ENCODE measurements at places on chromosomes 2 and 18. TPM values are rescaled to one million over a fixed set of nuclear protein-coding genes. Genes with fewer than 3 reads are reported as not detected.

GRCh38 chr2:3517948-3518495 lies 1.3 kb downstream of the ADI1 start:
- DNase-seq: no peak

DNA sequence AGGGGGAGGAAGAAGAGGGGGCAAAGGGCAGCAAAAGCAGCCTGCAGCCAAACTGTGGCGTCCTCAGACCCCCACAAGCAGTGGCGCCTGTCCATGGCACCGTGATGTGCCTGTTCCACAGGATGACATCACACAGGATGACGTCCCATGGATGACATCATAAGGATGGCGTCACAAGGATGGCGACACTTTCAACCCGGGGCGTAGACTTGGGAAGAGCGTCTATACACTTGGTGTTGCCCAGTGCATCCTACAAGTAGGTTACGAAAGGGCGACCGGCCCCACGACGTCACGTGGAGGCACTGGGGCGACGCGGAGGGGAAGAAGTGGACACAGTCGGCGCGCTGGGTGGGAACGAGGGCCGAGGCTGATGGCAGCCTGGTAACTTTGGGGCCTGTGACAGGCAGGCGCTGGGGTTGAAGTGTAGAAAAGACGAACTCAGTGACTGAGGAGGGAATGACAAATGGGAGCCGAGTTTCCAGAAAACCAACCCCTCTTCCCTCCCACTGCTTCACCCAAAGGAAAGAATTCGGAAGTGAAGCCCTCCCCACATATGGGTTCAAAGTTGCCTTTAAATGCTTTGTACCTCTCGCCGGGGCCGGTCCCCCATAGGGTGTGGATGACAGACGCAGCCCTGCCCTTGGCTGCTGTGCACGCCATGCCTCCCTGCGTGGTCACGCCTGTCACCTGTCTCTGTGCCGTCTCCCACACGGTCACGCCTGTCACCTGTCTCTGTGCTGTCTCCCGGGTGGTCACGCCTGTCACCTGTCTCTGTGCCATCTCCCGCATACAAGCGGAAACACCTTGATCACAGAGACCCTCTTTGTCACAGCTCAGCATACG lies 13.4 kb upstream of the KCNG2 start:
- no peak for DNase-seq

DNA sequence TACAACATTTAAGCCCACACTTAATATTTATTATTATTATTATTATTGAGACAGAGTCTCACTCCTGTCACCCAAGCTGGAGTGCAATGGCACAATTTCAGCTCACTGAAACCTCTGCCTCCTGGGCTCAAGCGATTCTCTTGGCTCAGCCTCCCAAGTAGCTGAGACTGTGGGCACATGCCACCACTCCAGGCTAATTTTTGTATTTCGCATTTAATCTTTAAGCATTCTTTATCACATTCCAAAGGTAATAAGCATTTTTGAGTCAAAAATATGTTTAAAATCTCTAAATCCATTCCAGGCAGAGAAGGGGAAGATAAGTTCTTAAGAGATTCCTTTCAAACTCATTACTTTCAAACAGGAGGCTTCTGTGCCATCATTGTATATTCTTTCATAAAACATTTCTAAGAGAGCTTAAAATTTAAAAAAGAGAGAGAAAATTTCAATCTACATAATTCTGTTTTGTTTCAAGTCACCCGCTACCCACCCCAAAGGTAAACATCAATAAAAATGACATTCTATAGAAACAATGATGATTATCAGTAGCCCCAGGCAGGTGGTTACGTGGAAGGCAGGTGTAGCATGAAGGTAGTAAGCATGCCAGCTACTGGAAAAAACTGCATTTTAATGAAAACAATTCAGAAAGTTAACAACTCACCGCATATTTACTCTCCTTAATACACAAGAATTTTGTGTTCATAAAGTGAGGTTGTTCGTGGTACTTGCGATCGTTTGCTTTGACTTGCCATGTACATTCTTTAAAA lies 84.4 kb upstream of the NARS1 start:
- no peak for DNase-seq

DNA sequence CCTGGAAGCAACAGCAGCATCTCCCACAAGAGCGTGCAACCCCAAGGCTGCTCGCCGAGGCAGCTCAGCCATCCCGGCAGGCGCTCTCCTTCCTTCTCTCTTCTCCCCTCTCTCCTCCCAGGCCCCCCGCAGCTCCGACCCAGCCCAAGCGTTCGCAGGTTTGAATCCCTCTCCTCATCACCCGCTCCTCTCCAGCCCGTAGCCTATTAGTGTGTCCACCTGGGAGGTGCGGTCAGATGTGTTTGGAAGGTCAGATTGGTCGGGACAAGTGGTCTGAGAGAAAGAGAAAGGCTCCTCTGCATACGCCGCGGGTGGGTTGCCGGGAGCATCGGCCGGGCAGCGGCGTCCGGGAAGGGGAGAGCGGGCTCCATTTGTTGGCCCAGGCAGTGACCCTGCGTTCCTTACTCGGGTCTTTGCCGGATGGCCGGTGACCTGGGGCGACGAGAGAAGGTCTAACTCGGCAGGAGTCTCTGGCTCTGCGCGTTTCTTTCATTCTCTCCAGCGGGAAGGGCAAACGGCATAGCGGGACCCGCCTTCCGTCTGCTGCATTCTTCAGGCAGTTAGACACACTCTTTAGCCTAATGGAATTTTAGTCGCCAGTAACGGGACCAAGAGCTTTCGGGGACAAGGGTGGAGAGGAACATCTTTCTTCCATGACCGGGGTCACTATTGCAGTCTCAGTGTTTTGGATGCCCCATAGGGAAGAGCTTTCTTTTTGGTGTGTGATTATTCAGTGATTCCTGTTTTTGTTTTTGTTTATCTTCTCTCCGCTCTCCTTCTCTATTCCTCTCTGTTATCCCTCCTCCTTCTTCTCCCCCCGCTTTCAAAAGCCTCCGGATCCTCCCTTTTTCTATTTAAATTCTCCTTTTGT lies 1.1 kb upstream of the TMEFF2 start:
- DNase-seq: peak; percentile 89

- no peak for DNase-seq
These were observed 32.9 kb downstream of the CDKL4 start for GRCh38 chr2:39210846-39211245.

DNA sequence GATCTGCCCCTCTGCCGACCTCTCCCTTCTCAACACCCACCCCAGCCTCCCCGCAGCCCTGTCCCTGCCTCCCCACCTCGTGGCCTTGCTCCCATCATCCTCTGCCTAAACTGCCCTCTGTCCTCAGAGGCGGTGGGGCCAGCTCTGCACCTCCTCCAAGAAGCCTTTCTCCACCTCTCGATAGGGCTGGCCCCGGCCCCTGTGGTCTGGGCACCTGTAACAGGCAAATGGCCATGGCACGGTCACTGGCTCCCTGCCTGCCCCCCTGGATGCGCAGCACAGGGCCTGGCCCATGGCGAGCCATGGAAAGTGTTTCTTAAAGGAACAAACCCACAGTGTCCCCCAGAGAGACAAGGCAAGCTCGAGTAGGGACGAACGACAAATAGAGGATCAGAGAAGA lies 42.0 kb downstream of the MYO7B start:
- no peak for DNase-seq

Gene TMEM247
- total RNA-seq: not detected

DNA sequence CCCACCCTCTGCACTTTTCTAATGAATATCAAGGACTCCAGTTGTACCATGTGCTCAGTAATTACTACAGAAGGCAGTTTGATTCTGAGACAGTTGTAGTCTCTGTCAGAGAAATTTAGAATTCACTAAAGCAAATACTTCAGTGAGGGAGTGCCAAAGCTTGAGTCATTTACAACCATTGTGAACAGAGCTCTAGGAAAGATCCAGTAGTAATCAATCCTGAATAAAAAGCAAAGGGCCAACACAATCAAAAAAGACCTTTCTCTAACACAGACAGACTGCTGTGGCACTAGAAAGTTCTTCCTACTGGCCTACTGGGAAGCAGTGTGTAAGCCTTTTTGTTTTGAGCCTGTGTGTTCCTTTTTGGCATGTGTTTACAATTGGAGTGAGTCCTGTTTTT lies 135.6 kb upstream of the UNC80 start:
- DNase-seq: no peak

DNA sequence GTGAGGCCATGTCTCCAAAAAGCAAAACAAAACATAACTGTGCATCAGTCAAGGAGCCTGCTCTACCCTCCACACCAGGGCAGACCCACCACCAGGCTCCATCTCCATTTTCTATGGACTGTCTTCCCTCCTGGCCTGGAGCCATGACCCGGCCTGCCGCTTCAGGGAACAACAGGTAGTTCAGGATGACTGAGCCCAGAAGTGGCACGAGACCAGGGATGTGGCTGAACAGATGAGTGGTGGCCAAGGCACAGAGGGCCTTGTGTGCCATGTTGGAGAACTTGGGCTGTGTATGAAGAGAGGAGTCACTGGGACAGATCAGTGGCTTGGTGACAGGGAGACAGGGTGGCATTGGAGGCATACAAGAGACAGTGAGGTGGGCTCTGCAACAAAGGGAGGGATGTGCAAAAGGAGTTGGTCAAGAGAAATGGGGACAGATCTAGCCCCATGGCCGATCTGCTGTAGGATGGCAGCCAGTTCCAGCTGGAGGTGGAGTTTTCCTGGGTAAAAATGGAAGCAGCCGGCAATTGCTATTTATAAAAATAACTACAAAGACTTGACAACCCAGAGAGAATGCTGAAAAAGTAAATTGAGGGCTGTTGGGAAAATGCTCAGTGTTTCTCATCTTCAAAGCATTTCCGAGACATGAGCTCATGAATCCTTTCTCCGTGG lies 35.0 kb downstream of the TMEM177 start:
- no peak for DNase-seq

Gene DLX2
- 0.19 TPM for total RNA-seq

Gene CCDC121
- total RNA-seq: 5.1 TPM

- no peak for DNase-seq
These were observed 277.3 kb upstream of the DOK6 start for GRCh38 chr18:69123421-69123820.
